NCI-H774 (cell line): ENCODE measurements at places on chromosomes 12 and 14.

DNA sequence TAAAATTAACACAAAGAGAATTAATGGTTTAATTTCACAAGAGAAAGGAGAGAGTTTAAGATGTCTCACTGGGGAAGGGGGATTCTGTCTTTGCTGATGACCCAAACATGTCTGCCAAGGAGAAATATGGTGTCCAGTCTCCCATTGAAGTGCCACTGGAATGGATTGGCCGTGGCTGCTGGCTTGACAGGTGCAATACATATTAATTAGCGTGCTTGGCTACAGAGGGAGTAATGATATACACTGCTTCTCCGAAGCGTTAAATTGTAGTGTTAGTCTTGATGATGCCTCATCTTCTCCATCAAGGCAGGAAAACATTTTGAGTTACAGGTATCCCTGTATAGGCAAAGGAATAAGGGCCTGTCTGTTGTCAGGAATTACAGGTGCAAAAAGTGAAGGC is 393.4 kb upstream of the TMPO start:
- DNase-seq = no peak

- no peak for DNase-seq
Observed at GRCh38 chr12:125145196-125145595, 80.0 kb downstream of the AACS start.

DNA sequence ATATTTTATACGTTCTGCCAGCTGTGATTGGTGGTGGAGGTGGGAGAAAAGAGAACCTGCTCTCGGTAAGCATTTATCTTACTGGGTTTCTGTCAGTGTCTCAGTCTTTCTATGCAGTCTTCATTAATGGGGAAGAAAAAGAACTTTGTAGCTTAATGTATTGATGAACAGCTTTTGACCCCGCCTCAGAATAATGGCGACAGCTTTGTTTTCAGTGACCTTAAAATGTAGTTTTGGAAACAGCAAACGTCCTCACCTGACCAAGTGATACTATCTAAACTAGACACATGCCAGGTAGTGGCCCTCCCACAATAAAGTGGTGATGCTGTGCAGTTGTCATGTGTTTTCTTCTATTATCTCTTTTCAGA is 1.4 kb downstream of the DACT1 start:
- no peak for DNase-seq

GRCh38 chr14:93012951-93013719 is 90.2 kb downstream of the CHGA start:
- DNase-seq = no peak

DNA sequence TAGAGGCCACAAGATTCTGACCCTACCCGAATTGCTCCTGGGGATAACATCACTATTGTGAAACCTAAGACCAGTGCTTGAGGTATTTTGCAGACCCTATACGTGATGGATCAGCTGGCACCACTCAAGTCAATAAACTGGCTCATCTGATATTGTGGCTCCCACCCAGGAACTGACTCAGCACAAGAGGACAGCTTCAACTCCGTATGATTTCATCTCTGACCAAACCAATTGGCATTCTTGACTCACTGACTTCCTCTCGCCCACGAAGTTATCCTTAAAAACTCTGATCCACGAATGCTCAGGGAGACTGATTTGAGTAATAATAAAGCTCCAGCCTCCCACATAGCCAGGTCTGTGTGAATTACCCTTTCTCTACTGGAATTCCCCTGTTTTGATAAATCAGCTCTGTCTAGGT is 1036.1 kb upstream of the TMEM132C start:
- DNase-seq = no peak

GRCh38 chr14:31206536-31207286 is 882 bp downstream of the HECTD1 start:
- peak; percentile 15 for DNase-seq

DNA sequence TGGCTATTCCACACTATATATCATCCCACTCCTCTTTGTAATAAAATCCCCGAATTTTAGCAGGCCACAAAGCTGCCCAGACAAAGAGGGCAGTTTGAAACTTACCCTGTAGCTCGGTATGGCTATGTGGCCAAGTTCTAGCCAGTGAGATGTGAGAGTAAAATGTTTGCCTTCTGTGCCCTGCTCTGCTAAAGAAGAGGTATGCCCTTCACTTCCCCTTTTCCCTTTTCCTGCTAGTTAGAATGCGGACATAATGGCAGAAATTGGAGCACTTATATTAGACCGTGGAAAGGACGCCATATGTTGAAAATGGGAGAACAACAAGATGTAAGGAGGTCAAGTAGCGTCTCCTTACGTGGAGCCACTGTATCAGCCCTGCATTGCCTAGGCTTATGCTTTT is 11.5 kb upstream of the CCDC91 start:
- no peak for DNase-seq
